ENCODE measurements at places on chromosomes 6 and 20.

GRCh38 chr6:112163295-112164257 lies 76.2 kb downstream of the FAM229B start:
- peak; percentile 23 for DNase-seq

DNA sequence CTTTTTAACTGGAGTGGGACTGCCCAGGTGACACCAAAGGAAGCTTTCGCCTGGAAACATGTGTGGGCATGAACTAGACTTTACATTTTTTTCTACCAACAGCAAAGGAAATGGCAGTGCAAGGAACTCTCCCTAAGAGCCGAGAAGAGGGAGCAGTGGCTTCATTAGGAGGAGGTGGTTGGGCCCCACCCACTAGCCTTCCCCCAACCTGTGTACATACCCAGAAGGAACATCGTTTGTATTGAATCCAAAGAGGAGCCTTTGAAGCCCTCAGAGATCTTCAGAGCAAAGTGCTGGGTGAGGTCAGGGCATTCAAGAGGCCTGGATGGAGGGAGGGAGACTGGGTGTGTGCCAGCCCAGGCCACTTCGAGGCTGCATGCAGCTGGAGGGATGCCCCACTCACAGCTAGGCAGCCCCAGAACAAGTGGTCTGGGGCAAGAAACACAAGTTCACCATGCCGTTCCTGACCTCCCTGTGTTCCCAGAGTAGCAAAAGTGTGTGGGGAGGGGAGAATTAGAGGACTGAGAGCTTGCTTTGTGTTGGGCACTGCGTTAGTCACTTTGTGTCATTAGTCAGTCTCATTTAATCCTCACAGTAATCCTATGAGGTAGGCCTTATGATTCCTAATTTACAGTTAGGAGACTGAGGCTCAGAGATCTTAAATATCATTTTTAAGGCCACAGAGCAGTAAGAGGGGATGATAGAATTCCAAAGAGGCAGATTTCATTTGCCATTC lies 191.6 kb upstream of the SUPT3H start:
- no peak for DNase-seq

GRCh38 chr6:106381223-106381622 lies 20.7 kb downstream of the CRYBG1 start:
- no peak for DNase-seq

DNA sequence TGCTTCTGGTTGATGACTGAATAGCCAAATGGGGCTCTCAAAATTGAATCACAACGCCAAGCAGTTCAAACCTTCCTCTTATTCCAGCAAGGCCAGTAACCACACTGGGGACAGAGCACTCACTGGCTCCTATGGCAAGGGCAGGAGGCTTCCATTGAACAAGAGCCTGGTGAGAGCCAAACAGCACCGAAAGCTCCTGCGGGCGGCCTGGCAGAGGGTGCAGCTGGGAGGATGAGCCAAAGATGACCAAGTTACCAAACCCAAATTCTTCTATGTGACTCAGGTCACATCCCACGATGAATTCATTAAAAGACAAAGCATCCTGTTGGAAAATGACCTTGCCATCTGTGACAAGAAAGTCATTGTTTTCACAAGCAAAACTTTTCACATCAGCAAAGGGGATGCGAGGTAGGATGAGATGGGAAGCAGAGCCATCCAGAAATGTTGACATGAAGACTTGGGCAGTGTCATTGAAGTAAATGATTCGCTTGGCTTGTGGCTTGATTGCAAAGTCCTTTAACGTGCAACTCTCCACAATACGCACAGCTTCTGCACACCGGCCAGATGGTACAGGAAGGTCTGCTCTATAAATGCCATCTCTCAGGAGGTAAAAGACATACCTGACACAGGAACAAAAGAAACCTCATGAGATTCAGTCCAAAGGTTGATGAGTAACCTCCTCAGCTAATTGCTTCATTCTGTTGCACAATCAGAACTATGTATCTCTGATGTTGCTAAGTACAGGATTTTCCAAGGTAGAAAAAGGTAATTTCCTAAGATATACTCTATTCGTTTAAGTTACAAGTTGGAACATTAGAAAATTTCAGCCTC lies 36.3 kb downstream of the ROS1 start:
- DNase-seq, result no peak

- no peak for DNase-seq
Observed at GRCh38 chr6:74557236-74557635, 648.6 kb downstream of the COL12A1 start.
